ENCODE measurements at places on chromosomes 4 and X. TPM values are rescaled to one million over a fixed set of nuclear protein-coding genes. Genes with fewer than 3 reads are reported as not detected.

- no peak for DNase-seq
Measured at GRCh38 chrX:40971736-40972135, 113.5 kb upstream of the USP9X start.

DNA sequence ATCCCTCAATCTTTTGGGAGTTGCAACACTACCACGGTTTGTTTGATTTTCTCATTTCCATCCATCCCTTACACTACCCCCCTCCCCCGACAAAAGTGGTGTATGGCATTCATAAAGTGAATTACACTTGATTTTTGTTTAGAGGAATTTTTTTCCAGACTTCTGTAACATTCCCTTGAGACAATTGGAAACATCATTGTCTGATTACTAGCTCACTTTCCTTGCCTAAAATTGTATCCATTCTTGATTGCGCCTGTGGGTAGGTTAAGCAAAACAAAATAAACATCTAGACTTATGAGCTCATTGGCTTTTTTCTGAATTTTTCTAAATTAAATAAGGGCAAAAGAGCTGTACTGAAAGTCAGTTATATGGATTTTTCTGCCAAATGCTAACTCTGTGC, 3.5 kb downstream of the GPC3 start:
- no peak for DNase-seq

DNA sequence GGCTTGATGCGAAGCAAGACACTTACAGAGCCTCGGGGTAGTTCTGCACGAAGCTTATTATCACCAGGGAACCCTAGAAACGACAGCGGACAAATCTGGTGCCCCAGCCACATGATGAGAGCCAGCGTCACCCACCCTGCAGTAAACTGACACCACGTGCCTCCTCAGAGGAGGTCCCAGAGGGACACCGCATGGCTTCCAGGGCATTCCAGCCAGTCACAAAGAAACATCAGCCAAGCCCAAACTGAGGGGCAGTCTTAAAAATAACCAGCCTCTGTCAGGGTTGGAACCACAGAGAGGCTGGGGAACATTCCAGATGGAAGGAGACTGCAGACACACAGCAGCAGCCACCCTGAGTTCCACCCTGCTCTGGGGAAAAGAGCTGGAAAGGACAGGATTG, 36.6 kb upstream of the HGFAC start:
- DNase-seq, result no peak

YY2 gene
- total RNA-seq, result 0.38 TPM

ANXA5 gene
- 1,164 TPM for total RNA-seq
